Caco-2 (cell line): ENCODE measurements at places on chromosomes 3 and 15.

- H3K36me3 ChIP-seq, result peaks cover 3% of the 10 kb centered on the region
- no peaks in the 10 kb centered on the region for H3K27me3 ChIP-seq
- H3K4me1 ChIP-seq, result peaks cover 12% of the 10 kb centered on the region
- no peak for DNase-seq
- H3K4me3 ChIP-seq, result no peak overlapping the region
These were observed 25.7 kb downstream of the KLF13 start for GRCh38 chr15:31352339-31352751.

DNA sequence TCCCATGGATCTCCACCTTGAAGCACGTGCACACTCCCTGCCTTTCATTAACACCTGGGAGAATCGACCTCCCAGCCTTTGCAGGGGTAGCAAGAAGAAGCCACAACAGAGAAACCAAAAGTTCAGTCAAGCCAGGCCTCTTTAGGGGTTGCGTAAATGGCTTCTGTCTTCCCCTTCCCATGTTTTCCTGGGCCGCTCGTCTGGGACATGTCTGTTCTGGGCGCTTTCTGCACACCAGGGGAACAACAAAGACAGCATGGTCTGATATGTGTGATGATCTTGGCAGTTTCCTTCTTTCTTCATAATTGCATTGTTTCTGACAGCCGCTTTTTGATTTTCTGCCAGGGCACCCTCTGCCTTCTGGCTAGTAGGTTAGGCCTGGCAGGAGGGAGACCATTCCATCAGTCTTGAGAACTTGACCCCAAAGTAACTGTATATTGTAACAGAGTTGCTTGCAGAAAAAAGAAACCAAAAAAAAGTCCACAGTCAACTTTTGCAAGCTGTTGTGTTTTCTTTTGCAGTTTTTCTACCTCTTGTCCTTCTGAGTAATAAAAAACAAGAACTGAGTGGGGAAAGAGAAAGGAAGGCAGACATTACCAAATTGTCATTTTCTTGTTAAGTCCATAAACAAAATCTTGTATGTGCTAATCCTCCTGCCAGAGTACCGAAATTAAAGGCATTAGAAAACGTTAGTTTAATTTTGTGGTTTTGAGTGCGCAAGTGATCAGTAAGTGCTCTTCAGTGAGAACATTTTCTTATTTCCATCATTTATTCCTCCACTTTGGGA is 56.0 kb upstream of the FURIN start:
- no peaks in the 10 kb centered on the region for H3K27me3 ChIP-seq
- H3K27ac ChIP-seq, result no peak overlapping the region
- DNase-seq, result no peak

DNA sequence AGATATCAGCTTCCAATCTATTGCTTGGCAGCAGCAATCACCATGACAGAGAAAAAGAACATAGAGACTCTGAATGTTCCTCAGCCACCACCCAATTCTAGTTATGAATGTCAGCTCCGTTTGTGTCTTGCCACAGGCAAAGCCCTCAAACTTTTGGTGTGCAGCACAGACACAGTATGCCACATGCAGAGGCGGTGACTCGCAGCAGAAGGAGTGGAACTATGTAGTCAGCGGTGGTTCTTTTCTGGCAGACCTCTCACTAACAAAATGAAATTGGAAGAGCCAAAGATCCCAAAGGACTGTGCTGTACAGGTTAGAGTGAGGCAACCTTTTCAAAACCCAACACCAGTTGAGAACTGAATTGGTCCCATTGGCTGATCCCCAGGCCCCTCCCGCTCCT is 220.9 kb downstream of the SLC9A9 start:
- no peak overlapping the region for H3K27ac ChIP-seq
- DNase-seq, result no peak
- H3K36me3 ChIP-seq, result no peaks in the 10 kb centered on the region

DNA sequence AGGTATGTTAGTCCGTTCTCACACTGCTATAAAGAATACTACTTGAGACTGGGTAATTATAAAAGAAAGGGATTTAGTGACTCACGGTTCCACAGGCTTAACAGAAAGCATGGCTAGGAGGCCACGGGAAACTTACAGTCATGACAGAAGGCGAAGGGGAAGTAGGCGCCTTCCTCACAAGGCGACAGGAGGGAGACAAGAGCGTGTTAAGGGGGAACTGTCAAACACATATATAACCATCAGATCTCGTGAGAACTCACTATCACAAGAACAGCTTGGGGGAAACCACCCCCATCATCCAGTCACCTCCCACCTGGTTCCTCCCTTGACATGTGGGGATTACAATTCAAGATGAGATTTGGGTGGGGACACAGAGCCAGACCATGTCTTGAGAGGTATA is 30.4 kb downstream of the SPRED1 start:
- H3K36me3 ChIP-seq, result no peaks in the 10 kb centered on the region
- no peak overlapping the region for H3K4me3 ChIP-seq
- H3K27ac ChIP-seq, result no peak overlapping the region
- no peak for DNase-seq

DNA sequence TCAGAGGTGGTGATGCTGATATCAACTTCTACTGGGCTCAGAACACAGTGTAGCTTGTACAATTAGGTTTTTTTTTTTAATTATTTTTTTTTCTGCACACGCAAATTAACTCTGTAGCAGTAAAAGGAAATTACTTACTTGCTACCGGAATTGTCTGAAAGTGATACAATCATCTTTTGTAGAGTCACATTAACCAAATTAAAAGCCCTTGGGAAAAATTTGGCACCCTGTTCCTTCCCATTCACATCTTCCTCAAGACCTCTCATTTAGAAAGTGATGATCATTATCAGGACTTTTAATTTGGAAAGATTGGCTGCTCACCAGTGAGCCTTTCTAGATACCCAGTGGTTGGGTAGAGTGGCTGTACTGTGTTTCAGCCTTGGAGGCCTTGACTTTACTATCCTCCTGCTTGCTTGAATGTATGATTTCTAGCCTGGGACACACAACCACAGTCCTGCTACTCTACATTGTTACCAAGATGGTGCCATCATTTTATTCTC is 158.3 kb downstream of the ECT2 start:
- no peaks in the 10 kb centered on the region for H3K4me1 ChIP-seq
- no peak for DNase-seq
- no peaks in the 10 kb centered on the region; the same call in 1 of the 2 replicates for H3K27me3 ChIP-seq
- H3K4me3 ChIP-seq, result no peak overlapping the region

DNA sequence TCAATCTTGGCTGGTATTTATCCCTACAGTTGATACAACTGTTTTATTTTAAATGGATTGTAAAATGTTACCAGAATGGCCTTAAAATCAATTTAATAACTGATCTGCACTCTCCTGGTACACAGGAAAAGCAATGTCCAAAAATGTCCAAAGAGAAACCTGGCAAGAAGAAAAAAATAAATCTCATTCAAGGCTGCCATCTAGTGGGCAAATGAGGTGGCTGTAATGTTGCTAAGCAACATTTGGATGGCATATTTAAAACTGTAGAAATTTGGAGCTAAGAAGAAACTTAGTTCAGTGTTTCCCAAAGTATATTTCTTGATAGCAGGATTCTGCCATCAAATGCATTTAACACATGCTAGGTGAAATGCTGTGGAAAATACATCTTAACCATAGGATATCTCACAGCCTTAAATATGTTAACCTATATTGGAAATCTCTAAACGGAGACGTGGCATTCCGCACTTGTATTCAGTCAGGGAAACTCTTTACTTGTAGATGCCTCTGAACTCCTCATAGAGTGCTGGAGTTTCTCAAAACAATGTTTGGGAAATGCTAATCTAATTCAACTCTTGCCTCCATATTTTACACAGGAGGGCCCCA is 216.8 kb downstream of the ERC2 start:
- no peak overlapping the region for H3K4me3 ChIP-seq
- H3K27me3 ChIP-seq, result no peaks in the 10 kb centered on the region
- peak; percentile 62 for DNase-seq
- H3K36me3 ChIP-seq, result no peaks in the 10 kb centered on the region
- no peak overlapping the region for H3K27ac ChIP-seq

- H3K4me1 ChIP-seq, result no peaks in the 10 kb centered on the region
- H3K27me3 ChIP-seq, result no peaks in the 10 kb centered on the region
- H3K4me3 ChIP-seq, result no peak overlapping the region
- DNase-seq, result no peak
- H3K27ac ChIP-seq, result no peak overlapping the region
These were observed 55.5 kb downstream of the IL12A start for GRCh38 chr3:160044121-160044520.
